ENCODE measurements at places on chromosomes 4 and X.

GRCh38 chrX:127011629-127012028, 192.1 kb downstream of the PRR32 start:
- no peak for DNase-seq

DNA sequence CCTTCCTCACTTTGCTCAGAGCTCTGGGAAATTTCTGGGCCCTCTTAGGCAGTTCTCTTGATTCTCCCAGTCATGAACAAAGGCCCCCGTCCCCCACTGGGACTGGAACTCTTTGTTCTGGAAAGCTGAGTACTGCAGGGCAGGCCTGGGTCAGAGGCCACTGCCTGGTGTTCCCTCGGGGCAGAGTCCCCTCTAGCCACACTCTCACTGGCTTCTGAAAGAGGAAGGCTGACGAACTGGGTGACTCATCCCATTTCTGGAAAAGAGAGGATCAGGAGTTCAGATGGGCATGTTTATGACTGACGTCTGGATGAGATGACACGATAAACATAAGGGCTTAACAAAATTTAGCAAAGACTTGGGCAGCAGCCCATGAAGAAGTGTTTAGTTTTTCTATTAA, 47.7 kb downstream of the DDX3X start:
- peak; percentile 74 for DNase-seq

GRCh38 chrX:94977562-94977961, 1303.6 kb downstream of the FAM133A start:
- DNase-seq: no peak

DNA sequence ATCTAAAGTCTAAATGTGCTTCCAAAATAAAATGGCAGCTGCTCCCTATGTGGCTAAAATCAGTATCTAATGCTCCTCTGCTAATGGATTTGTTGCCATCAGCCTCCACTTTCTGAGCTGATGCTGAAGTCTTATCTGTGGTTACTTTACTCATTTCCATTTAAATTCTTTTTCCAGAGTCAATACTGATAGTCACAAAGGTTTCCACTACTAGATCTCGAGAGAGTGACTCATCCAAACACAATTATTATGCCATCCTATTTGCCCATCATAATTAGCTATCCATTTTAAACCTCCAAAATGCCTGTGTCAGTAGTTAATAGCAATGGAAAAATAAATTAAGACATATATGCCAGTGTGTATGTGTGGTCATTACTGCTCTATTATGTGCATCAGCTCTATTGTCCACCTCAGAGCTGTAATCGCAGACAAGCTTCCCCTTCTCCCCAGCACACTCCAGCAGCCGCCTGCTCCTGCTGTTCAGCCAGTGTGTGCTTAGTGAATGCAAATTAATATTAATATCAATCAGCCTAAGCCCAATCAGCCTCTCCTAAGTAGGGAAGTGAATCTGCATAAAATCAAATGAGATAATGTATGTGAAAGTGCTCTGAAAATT, 199.8 kb upstream of the ZIC3 start:
- DNase-seq: no peak

GRCh38 chr4:5021546-5021945, 2.3 kb upstream of the CYTL1 start:
- DNase-seq: no peak

DNA sequence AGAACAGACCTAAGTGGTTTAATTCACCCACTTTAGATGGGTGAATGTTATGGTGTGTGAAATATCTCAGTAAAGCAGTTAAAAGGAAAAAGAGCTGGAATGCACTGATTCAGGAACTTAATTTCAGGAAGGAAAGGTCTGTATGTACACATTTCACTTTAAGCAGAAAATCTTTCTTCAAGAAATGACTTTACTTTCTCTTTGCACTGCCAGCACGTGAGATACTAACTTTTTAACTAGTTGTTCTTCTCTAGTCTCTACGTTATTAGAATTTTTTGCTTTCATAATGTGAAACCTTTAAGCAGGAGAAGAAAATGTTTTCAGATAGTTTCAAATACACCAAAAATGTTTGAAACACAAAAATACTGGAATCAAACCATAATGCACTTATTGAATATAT, 18.8 kb downstream of the C4orf46 start:
- no peak for DNase-seq

DNA sequence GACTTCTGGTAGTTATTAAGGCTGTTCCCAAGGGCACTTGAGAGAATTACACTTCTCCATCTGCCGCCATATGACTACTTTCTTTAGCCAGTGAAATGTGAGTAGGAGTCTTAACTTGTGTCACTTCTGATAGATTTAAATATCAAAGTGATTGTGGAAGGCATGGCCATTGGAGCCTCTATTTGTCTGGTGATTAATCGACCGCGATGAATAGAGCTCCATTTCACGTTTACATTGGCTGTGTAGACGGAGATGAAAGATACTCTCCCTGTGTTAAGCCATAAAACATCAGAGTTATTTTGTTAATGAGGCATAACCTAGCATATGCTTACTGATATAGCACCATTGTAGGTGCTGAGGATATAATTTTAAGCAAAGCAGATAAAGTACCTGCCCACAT, 852.4 kb downstream of the CCSER1 start:
- no peak for DNase-seq

GRCh38 chrX:130118441-130119311, 8.4 kb upstream of the ELF4 start:
- peak; percentile 83 for DNase-seq

GRCh38 chr4:189035091-189035490, 895.9 kb downstream of the TRIML1 start:
- DNase-seq: no peak

DNA sequence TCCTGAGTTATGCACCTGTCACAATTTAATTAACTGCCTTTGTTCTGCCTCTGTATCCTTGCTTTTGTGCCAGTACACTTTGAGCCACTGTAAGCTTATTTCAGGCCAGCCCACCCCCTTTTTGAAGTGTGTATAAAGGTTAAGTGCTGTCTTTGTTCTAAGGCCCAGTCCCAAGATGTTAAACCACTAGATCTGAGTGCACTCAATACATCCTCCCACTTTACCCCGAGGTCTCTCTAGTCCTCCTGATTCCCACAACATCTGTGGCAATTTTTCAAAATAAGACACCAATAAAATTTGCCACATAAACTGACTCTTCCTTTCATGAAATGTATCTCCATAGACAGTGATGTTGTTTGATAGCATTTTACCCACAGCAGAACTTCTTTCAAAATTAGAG, 124.1 kb upstream of the SPIN4 start:
- no peak for DNase-seq

DNA sequence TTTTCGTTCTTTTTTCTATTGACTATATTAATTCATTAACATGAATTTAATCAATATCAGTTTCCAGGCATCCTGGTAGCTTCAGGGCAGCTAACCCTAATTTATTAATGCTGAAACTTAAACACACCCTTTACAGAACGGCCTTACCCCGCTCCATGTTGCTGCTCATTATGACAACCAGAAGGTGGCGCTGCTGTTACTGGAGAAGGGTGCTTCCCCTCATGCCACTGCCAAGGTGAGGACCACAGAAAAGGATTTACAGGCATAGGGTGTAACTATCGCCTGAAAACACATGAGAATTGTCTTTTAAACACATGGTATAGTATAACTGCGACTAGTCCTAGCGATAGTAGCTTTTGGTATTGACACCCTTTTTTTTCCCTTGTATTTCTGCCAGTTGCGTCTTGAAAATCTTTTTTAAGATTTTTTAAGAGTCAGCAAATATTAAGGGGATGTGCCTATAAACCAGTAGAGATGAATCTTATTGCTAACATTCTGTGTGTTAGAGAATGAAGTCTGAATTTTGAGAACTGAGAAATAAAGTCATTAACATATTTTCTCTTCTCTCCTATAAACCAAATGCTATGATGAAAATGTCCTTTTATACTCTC, 229.0 kb downstream of the ANK2 start:
- peak; percentile 80 for DNase-seq

GRCh38 chrX:100606753-100607152, 22.0 kb downstream of the TNMD start:
- no peak for DNase-seq

GRCh38 chr4:140078366-140078765, 75.6 kb downstream of the MAML3 start:
- peak; percentile 69 for DNase-seq

DNA sequence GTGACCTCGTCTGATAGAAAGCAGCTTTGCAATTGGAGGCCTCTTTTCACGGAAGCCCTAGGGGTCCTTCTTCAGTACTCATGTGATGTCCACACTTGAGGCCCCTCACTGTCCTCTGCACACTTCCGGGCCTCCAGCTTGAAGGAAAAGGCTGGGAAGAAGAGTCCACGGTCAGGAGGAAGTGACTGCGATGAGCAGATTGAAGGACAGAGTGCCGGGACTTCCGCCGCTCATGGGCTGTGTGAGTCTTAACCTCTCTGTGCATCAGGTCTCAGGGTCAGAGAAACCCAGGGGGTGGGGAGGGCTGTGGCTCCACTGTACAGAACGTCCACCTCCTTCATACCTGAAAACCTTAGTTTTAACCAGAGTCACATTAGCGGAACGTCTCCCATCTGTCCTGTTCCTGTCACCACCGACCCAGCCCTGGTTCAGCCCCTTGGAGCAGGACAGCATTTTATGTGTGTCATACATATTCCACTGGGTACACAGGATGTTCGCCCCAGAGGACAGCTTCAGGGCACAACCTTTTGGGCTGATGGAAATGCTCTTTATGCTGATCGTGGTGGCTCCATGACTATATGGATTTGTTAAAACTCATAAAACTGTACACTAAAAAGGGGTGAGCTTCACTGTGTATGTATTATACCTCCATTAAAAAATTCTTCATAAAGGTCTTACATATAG, 51.0 kb upstream of the SORCS2 start:
- DNase-seq: no peak

DNA sequence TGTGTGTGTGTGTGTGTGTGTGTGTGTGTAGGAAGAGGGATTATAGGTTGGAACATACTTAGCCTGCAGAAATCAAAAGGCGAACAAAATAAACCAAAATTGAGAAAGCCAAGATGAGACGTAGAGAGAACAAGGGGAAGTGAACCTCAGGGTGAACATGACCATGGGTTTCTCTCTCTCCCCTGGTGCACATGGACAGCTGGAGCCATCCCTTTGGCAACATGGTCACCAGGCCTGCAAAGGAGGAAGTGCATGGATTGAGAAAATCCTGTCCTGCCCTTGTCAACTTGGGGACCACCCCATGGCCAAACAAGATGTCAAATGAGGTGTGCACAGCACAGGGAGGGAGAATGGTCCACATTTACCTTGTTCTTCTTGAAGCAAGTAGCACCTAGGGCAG, 23.1 kb downstream of the LGI2 start:
- no peak for DNase-seq

- peak; percentile 22 for DNase-seq
These were observed 24.9 kb downstream of the CD99L2 start for GRCh38 chrX:150873616-150874015.

DNA sequence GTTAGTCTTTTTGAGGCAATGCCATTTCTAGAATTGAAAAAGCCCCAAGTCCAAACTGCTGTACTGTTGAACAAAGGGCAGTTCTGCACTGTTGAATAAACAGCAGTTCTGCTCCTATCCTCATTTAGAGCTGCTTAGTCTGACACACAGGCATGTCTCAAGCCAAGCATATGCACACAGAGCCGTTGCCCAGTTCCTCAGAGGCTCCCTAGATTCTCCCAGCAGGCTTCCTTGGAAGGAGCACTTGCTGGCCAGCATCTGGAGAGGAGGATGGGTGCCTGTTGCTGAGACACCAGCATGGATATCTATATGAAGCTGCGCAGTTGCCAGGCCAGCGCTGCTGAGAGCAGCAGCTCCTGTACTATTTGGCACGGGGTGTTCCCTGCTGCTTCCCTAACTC, 138.3 kb upstream of the USP38 start:
- no peak for DNase-seq

- no peak for DNase-seq
These were observed 26.8 kb downstream of the MAN2B2 start for GRCh38 chr4:6601661-6602250.

GRCh38 chr4:41749631-41750039, 1.1 kb upstream of the PHOX2B start:
- no peak for DNase-seq

GRCh38 chr4:76637712-76638361, 202.8 kb downstream of the SHROOM3 start:
- DNase-seq: peak; percentile 49

DNA sequence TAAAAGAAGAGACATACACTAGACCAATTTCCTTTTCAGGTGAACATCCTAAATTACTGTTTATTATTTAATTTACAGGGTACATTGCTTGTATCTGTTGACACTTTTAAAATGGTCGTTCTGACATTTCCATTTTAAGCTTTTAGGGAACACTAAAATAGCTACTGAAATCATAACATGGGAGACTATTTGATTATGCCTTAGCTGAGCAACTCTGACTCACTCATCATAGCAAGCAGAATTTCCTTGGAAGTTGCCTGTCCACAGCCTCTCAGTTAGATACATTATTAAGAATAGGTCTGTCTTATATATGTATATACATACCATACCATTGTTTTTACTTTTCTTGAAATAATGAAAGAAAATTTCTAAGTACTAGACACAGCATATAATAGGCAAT, 22.0 kb downstream of the GUCY1B1 start:
- DNase-seq: peak; percentile 50

DNA sequence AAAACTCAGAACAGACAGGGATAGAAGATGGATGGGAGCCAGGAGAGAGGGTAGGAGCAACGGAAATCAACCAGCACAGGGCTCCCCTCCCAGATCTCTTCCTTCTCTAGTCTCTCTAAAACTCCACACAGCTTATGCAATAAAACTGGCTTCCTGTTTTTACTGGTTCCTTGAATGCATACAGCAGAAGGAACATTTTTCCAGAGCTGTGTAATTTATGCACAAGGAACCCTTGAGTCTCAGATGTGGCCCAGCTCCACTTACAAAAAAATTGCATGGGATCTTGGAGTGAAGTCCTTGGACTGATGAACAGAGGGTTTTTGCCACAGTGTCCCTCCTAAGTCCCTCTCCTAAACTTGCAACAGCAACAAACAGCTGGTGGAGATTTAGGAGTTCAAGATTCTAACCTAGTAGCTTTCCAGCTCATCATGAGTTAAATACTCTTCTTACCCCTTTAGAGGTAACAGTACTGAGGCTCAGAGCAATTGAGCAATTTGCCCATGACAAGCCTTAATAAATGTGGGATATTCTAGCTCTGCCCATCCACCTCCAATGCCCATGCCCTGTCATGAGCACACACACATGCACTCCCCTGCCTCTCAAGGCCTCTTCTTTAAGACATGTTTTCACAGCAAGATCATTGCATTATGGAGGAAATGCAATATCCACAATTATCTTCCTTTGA, 18.4 kb upstream of the CC2D2A start:
- peak; percentile 71 for DNase-seq

DNA sequence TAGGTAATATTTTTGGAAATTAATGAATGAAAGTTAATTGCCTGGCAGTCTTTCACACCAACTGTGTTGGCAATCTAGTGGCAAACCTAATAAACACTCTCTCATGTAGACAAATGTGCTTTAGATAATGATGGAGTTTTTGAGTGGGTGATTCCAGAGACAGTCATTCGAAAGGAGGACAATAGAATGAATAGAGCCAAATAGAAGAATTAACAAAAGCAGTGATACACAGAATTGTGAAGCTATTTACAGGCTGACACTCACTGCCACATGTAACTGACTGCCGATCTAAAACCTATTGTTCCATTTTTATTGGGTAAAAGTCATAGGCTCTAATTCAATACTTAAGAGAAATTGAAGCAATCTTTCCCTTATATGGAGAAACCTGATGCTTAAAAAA, 338.5 kb downstream of the PCDH7 start:
- no peak for DNase-seq

- DNase-seq: no peak
These were observed 237.9 kb downstream of the ARHGAP10 start for GRCh38 chr4:147969573-147970385.

GRCh38 chr4:87011340-87012034, 76.7 kb downstream of the AFF1 start:
- peak; percentile 82 for DNase-seq

- DNase-seq: no peak
These were observed 160.3 kb downstream of the OR13H1 start for GRCh38 chrX:131704136-131704695.

Data from fibroblast of skin of right biceps (primary cell).